ENCODE measurements at places on chromosomes 11 and 22.

DNA sequence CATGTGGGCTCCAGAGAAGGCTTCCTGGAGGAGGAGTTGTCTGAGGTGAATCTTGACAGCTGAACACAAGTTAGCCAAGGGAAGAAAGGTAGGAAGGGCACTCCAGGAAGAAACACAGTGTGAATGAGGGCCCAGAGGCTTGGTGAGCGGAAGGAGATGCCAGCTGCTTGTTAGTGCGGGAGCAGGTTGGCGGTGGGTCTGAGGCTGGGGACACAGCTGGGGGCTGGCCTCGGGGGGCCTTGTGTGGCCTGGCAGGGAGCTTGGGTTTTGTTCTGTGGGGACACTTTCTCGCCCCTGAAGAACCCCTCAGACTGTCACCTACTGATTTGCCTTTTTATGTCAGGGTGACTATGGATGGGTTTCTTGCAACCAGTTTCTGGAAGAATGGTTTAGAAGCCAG is 160.0 kb downstream of the ST3GAL4 start:
- DNase-seq, result no peak

- DNase-seq, result no peak
Measured at GRCh38 chr11:16402654-16403447, 46.5 kb upstream of the SOX6 start.

- no peak for DNase-seq
Measured at GRCh38 chr11:47981667-47982404, 1.5 kb downstream of the PTPRJ start.

GRCh38 chr11:64804346-64805210 is 1.6 kb upstream of the MAP4K2 start:
- DNase-seq, result no peak

GRCh38 chr22:22167791-22168189 is 76.8 kb upstream of the VPREB1 start:
- DNase-seq, result no peak

DNA sequence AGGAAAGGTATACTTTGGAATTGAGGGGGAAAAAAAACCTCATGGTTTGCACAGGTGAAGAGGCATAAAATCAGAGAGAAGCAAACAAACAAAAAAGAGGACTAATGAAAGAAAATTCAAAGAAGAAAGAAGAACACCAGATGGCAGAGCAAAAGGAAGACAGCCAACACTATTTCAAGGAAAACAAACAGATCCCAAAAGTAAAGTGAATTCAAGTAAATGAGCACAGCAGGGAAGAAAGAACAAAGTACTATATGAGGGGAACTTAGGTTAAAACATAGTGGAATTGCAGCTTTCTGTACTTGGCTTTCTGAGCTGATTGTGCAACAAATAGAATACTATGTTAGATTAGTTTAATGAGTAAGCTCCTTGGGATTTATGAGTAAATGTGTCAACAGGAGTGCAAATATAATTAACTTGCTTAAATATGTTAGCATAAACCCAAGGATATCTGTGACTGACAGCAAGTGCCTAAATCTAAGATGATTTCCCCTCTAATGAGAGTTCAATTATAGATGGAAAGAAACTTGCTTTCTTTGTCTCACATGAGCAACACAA is 404.6 kb upstream of the CNTN5 start:
- DNase-seq, result no peak

GRCh38 chr11:117425679-117426296 is 98.1 kb downstream of the CEP164 start:
- no peak for DNase-seq

DNA sequence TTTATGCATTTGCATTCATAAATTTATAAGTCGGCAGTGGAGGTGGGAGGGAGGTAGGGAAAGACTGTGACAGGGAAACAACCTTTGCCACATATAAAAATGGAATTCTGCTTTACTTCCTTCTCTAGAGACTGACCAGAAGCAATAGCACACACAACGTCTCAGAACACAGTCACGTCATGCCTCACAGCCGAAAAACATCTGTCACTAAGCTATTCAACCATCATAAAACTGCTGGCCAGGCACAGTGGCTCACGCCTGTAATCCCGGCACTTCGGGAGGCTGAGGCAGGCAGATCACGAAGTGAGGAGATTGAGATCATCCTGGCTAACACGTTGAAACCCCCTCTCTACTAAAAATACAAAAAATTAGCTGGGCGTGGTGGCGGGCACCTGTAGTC is 101.0 kb upstream of the CHRM4 start:
- DNase-seq, result no peak

Data from NCI-H2107 (cell line).